CD4-positive, alpha-beta T cell (primary cell): ENCODE measurements at places on chromosomes 6 and 20.

DNA sequence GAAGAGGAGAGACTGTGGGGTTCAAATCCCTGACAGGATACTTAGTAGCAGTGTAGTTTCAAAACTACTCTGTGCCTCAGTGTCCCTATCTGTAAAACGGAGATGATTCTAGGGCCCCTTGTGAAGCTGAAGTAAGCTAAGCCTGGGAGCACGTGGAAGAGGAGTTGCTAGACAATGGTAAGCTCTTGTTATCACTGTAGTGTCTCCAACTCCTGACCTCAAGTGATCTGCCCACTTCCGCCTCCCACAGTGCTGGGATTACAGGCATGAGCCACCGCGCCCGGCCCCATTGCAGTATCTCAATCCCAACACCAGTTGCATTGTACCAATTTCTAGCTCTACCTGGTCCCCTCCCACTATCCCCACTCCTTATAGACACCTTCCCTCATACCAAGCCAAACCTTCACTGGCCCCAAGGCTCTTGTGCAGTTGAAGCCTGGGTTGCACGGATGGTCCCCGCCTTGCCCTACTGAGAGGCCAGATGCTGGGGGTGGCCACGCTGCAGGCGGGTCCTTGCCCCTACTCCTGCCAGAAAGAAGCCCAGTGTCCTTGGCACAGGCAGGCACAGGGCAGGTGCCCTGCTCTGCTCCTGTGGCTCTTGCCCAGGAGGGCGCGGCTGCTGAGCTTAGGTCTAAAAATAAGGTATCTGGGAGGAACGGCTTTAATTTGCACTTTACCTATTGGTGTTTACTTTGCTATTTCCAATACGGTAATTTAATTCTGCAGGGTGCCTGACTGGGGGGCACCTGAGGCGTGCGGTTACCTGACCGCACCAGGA lies 118.1 kb downstream of the VEGFA start:
- no peak for DNase-seq

GRCh38 chr6:106702046-106702445 lies 72.7 kb downstream of the QRSL1 start:
- no peak for DNase-seq

- no peak for DNase-seq
Observed at GRCh38 chr6:22098601-22099031, 198.2 kb downstream of the PRL start.

DNA sequence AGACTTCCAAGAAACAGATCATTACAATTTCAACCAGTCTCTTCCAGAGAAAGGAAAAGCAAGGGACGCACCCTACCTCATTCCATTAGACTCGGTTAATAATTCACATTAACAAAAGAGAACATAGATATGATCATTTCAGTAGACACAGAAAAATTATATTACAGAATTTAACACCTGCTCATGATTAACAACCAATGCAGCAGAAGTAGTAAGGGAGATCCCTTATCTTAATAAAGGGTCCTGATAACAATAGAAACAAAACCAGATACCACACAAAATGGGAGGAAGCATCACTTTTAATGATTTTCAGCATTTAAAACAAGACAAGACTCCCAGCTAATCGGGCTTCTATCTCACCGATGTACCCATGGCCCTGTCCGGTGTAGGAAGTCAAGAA lies 215.0 kb downstream of the TBC1D7 start:
- no peak for DNase-seq

- DNase-seq = no peak
Observed at GRCh38 chr20:25048519-25048952, 9.4 kb downstream of the ACSS1 start.
